ENCODE measurements at places on chromosomes 3 and 15.

DNA sequence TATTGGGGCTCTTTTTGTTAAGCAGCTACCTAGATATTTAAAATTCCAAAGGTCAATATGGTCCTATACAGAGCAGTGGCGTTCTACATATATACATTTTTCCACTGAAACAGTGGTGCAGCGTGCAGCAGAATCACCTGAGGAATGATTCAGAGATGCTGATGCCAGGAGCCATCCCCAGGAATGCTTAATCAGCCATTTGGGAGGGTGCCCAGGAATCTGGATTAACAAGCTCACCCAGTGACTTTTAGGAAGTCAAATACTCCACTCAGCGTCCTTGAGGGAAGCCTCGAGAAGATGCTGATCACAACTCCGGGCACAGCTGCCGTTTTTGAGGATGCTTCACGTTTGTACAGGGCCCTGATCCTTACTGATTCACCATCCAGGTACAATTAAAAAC, 82.6 kb upstream of the ARHGEF3 start:
- no peak for DNase-seq

DNA sequence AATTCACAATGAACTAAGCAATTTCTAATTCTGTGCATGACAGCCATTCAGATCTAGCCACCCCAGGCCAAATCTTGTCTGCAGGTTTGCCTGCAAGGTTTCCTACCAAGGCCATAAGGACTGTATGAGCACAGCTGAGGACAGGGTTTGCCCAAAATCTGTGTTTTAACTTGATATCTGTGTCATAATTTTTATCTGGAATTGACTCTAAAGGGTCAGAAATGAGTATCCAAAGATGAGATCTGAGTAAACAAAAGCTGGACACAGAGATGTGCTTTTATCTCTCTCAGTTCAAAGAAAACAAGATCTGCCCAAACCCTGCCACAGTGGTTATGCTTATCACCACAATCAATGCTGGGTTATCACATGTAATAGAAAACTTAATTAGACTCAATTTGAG, 154.6 kb upstream of the COL8A1 start:
- no peak for DNase-seq

DNA sequence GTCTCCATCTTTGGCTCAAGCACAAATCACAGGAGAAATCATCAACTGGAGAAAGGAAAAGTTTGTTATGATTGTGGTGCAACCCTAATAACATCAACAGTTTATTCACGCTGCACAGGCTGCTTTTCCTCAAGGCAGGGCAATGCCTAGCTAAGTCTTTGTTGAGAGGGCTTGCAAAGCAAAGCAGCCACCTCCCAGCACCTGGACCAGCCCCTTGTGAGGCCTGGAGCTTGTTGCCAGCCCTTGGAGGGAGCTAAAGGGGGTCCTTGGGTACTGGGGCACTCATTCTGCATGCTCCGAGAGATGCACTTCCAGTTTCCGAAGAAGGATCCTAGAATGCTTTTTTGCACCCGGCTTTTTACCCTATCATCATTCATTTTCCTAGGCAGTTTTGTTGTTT, 288.2 kb downstream of the CLSTN2 start:
- no peak for DNase-seq

DNA sequence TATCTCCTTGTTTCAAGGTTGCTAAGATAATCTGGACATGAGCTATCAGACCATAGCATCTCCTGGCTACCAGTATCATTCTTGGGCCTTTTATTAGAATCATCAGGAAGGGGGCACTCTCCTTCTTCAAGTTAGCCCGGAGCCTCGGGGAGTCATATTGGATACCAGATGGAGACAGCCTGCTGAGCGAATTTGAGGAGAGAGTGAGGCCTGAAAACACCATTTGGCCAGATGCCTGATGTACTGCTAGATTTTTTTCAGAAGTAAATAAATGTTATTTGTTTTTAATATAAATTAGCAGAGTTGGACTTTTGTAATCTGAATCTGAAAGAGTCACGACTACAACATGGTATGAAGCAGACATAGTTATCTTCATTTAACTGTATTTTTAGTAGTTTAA, 848.6 kb downstream of the IGSF11 start:
- DNase-seq, result no peak

DNA sequence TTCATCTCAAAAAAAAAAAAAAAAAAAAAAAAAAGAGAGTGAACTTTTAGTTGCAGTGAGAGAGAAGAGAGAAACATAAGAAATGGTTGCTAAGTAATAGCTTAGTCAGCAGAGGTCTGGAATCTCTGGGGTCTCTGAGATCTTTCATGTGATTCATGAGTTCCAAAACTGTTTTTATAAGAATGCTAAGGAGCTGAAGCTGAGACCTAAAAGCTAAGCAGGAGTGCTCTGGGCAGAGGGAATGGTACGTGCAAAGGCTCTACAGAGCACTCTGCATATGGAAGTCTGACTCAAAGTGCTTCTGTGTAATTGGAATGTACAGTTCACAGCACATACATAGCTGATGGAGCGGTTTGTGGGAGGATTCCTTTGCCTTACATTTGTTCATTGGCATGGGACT, 66.3 kb upstream of the LRIG1 start:
- no peak for DNase-seq
